CD4-positive, alpha-beta T cell treated with Interleukin-21 for 1 hour (primary cell): ENCODE measurements at places on chromosomes 4 and X.

DNA sequence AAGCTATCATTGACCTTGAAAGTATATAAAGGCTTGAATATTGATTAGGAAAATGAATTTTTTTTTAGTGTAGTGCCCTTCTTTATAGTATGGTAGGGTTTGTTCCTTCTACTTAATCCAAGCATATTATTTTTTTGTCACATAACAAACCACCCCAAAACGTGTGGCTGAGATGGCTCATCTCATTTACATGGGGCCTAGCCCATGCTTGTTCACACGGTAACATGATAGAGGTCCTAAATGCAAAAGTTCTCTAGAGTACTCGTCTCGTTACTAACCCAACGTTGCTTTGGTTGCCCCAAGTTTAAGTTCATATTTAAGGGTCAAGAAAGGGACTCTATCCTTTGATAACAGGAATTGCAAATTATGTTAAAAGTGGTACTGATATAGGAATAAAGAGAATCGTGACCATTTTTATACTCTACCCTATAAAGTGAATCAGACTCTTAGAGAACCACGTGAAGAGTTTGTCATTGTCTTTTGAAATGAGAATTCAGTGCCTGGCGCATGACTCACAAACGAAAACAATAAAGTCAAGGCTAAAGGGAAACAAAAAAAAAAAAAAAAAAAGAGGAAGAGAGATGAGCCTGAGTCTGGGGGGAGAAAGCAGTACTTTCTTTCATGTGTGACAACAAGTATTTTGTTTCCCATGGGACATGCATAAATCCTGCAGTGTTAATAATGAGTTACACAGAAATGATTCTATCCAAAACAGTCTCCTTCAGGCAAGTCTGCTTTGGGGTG lies 402.8 kb upstream of the NWD2 start:
- no peak for DNase-seq

- DNase-seq = no peak
These were observed 521.0 kb upstream of the IGFBP7 start for GRCh38 chr4:57631147-57631546.

GRCh38 chr4:55545151-55545550 lies 1.6 kb downstream of the CLOCK start:
- no peak for DNase-seq

GRCh38 chr4:24160358-24160757 lies 270.5 kb upstream of the PPARGC1A start:
- DNase-seq = no peak

DNA sequence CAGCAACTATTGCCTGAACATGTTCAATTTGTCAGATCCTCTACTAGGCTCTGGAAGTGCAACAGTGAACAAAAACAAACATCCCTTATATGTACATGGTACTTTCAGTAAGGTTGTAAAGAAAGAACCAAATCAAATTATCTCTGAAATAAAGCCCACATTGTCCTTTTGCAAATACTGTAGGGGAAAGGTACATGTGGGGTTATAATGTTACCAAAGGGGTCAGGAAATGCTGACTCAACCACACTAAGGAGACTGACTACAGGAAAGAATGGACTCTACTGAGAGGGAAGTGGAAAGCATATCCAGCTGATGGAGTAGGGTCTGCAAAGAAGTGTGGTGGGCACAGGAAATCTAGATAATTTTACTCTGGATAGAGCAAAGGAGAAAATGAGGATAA lies 61.5 kb downstream of the PCDH18 start:
- no peak for DNase-seq
